ENCODE measurements at places on chromosomes 2 and 18.

GRCh38 chr18:63848159-63848558, 39.3 kb upstream of the SERPINB2 start:
- no peak for DNase-seq

DNA sequence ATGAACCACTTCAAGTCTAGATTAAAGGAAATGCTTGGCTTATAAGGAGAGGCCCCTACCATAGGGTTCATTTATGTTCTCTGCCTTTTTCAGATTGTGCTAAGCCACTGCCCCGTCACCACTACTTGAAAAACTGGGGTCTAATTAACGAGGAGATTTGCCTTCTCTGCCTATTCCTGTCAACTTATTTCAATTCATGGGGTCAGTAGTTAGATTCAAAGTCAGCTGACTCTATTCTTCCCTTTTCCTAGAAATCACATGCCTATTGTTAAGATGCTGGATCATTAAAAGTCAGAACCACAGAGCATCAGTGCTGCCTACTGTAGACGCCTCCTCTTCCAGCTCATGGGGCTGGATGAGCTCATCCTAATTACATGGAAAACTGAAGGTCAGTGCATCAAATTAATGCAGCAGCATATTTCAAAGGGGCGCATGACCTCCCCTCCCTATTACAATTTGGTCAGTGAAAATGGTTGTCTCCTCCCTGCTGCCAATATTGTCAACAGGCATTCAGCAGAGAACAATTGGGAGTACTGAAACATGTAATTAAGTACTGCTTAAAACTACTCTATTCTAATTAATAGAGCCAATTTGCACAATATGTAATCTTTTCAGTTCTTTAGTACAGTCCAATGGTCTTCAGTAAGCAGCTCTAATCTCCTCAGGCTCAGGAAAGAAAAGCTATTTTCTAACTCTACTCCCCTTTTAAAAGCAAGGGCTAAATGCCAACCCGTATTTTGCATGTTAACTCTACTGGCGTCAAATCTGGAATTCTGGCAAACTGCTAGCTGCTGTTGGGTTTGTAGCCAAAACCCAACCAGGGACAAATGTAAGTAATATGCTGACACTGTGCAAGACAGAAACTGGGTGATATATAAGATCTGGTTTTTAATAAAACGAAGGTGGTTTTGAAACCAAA, 117.4 kb upstream of the ITGB6 start:
- no peak for DNase-seq

DNA sequence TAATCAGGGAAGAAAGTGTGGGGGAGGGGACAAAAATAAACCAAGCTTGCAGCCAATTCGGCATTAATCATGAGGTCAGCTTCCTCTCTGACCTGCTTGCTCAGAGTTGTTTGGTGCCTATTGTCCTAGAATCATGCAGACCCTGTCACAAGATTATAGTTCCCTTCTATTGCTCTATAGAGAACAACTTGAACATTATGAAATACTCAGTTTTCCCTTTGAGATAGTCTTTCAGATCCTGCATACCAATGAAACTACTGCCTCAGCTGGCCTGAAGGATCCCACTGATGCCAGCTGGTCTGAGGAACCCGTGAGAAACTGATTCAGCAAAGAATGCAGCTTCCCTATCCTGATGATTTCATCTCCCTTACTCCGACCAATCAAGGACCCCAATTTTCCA, 955 bp upstream of the BBS5 start:
- no peak for DNase-seq

DNA sequence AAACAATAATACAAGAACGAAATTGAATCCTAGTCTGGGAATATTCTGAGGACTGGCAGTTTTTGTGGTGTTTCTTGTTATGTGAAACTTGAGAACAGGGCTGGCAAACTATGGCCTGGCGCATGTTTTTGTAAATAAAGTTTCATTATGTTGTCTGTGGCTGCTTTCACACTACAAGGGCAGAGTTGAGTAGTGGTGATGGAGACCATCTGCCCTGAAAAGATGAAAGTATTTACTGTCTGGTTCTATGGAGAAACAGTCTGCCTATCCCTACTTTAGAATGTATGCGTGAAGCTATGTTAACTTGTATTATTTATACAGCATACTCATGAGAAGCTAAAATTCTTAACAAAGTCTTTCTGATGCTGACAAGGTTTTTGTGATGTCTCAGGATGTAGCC, 351.9 kb downstream of the LRRTM1 start:
- DNase-seq, result no peak

DNA sequence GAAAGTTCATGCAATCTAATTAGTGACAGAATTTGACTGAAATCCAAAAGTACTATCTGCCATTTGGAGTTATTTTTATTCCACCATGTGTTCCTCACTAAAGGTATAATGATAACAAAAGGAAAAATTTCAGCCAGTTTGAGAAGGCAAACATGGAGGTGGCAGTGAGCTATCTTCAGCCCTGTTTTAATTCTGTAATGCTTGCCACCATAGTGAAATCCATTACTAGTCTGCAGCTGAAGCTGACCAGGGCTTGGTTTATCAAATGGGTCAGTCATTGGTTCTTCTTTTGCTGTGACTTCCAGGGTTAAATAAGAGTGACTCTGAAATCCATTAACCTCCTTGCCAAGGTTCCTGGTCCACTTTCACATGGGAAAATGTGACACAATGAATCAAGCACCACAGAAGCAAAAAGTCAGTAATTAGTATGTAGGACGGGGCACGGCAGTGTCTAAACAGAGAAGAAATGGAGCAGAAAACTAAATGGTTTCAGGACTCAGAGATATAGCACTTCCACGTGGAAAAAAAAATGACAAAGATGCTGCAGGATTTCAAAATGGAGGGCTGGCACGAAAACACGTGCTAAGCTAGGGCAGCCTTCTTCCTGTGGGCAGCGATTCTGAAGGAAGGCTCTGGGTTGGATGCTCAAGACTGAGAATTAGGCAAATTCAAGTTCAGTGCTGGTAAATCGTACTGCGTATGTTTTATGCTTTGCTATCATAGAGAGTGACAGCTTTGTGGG, 87.2 kb downstream of the EPHA4 start:
- DNase-seq, result no peak

DNA sequence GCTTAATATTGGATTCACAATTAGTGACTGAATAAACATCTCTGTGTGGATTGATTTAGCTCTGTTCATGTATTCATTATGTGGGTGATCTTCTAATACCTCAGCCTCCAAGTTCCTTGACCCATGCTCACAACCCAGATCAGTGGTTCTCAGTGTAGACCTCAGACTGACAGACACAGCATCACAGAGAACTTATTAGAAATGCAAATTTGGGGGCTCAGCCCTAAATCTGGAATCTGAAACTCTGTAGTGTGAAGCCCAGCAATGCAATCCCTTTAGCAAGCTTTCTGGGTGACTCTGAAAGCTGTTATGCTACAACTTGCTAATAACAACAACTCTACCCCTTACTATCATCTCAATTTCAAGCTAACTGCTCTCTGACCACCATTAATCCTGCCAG, 273.1 kb upstream of the FANCL start:
- no peak for DNase-seq

- no peak for DNase-seq
Observed at GRCh38 chr2:119488245-119489214, 35.8 kb downstream of the SCTR start.

DNA sequence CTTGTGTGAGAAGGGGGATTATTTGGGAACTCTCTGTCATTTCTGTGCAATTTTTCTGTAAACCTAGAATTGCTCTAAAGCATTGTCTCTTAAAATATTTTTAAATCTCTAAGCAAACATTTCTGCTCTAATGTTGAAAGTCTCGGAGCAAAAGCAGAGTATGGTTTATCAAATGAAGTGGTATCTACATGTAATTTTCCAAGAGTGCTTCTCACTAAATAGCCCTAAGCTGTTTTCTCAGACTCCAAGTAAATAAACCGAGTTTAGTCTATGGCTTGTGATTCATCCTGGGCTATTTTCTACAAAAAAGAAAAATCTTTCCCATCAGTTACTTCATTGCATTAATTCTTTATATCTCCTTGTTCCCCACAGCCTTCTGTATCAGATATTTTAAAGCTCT, 90.8 kb downstream of the METTL4 start:
- no peak for DNase-seq

DNA sequence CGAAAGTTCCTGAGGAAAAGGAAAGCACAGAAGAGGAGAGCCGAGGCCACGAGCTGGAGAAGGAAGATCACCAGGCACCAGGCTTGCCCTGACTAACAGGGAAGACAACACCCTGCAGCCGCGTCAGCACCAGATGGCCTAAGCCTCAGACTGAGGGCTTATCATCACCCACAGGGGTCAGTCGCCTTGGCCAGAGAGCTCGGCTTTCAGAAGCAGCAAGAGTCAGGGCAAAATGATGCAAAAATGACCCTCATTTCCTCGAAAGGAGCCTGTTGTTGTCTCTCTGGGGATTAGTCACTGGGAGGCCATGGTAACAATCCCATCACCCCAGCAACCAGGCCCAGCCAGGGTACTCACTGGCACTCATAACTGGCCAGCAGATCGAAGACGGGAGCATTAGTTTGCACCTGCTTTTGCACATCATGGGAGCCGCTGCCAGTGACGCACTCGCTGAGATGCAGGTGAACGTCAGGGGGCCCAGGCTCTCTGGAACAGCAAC, 42.7 kb upstream of the ZFP36L2 start:
- no peak for DNase-seq

DNA sequence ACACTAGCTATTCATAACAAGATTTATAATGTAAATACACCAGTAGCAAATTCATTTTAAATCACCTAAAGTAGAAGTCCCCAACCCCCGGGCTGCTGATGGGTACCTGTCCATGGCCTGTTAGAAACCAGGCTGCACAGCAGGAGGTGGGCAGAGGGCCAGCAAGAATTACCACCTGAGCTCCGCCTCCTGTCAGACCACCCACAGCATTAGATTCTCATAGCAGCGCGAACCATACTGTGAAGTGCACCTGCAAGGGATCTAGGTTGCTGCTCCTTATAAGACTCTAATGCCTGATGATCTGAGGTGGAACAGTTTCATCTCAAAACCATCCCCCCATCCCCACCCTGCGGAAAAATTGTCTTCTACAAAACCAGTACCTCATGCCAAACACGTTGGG, 71.3 kb downstream of the KANSL1L start:
- no peak for DNase-seq

DNA sequence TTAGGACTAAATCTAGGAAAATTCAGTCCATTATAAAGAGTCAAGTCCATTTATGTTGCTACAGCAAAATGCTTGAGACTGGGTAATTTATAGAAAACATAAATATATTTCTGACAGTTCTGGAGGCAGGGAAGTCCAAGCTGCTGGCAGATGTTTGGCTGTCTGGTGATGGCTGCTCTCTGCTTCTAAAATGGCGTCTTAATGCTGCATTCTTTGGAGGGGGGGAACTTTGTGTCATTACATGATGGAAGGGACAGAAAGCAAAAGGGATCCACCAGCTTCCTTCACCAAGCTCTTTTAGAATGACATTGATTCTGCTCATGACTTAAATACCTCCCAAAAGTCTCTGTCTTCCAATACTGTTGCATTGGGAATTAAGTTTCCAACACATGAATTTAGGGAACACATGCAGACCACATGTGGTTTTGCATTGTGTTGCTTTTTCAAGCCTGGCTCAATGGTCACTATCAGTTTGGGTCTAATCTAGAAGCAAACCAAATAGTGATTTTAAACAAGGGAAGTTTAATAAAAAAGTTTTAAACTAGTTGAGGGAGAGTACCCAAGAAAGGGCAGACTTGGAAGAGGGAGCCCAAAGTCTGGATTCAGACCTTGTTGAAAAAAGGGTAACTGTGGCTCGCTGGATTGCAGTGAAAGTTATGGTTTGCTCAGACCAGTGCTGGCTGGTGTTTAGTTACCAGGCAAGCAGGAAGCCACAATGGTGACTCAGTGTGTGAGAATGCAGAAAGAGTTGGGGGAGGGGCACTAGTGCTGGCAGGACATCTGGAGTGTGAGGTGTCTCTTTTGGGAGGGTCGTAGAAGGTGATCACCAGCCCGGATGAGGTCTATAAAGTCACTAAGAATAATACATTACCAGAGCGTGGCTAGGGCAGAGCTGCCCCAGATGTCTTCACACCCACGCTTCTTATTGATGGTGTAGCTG, 30.8 kb downstream of the C18orf54 start:
- DNase-seq, result no peak

DNA sequence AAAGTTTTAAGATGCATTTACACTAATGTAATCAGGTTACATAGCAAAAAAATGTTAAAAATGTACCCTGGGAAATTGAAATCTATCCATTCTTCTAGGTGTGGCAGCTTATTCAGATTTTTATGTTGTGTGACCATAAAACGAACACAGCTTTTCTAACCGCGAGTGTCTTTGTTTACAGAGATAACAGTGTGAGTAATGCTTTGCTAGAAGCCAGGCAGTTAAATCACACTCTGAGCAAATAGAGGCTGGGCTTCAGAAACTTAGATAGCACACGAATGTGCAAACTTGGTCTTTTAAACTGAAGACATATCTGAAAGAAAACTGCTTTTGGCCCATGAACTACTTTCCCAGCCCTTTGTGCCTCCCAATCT, 116.1 kb downstream of the SPTBN1 start:
- no peak for DNase-seq

DNA sequence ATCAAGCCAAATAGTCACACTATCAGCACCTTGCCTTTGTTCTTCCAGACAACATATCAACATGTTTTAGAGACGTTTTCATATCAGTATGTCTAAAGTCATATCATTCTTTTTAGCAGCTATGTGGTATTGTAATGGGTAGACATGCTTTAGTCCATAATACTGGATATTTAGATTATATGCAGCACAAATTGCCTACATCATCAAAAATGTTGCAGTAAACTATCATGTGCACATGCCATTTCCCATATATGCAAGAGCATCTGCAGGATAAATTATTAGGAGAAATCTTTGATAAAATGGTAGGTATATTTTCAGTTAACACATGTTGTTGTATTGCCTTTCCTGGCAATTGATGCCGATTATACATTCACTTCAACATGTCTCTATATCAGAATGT, 636.5 kb downstream of the XIRP2 start:
- no peak for DNase-seq

DNA sequence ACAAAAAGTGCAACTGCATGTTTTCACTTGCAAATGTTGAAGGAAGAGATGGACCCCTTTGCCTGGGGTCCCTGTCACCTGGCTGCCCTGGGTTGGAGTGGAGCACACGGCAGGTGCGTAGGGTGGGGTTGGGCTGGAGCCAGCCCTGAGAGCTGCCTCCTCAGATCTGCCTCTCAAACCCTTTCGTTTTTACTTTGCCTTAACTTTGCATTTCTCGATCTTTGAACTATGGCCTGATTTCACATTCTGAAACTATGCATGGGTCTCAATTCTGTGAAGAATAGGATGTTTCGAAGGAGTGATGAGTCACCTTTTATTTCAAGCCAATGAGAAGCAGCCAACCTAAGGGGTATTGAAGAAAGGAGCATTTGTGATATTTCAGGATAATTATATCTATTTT, 132.8 kb downstream of the ACOXL start:
- DNase-seq, result no peak

GRCh38 chr2:143255899-143256298, 126.7 kb downstream of the ARHGAP15 start:
- DNase-seq, result no peak

GRCh38 chr2:17122887-17123501, 395.2 kb downstream of the RAD51AP2 start:
- DNase-seq, result no peak

- DNase-seq, result no peak
Observed at GRCh38 chr2:106124106-106124756, 69.9 kb downstream of the UXS1 start.

GRCh38 chr2:210226223-210226622, 976 bp upstream of the ACADL start:
- DNase-seq, result no peak
